ENCODE measurements at places on chromosomes 1 and 21. TPM values are rescaled to one million over a fixed set of nuclear protein-coding genes. Genes with fewer than 3 reads are reported as not detected.

WNT9A gene
- not detected for total RNA-seq

GIPC2 gene
- 9.4 TPM for total RNA-seq

PHF13 gene
- total RNA-seq: 19.6 TPM

TFF2 gene
- total RNA-seq: not detected

ADAMTS1 gene
- 106 TPM for total RNA-seq

IBA57 gene
- 3.2 TPM for total RNA-seq

PRAMEF12 gene
- not detected for total RNA-seq

PHTF1 gene
- 17.5 TPM for total RNA-seq

LIN28A gene
- total RNA-seq: not detected

KRTAP19-3 gene
- not detected for total RNA-seq

KCNJ9 gene
- total RNA-seq: not detected

HOOK1 gene
- 0.51 TPM for total RNA-seq

OLFM3 gene
- not detected for total RNA-seq

AMY2A gene
- total RNA-seq: 2.5 TPM

KRTAP11-1 gene
- not detected for total RNA-seq

FAM229A gene
- total RNA-seq: 2.0 TPM

CD1B gene
- not detected for total RNA-seq

TRIM46 gene
- total RNA-seq: 0.51 TPM

HEYL gene
- total RNA-seq: 2.4 TPM

C1orf210 gene
- total RNA-seq: not detected

RORC gene
- total RNA-seq: 2.2 TPM

PGLYRP3 gene
- not detected for total RNA-seq

NHLH1 gene
- not detected for total RNA-seq

CFAP45 gene
- not detected for total RNA-seq

NBPF6 gene
- total RNA-seq: not detected

CACNA1S gene
- total RNA-seq: not detected

NMNAT2 gene
- total RNA-seq: 4.5 TPM

CDCA8 gene
- 1.1 TPM for total RNA-seq

C8B gene
- not detected for total RNA-seq

UTS2 gene
- not detected for total RNA-seq

AADACL3 gene
- total RNA-seq: 0.19 TPM

OPTC gene
- not detected for total RNA-seq

BSND gene
- not detected for total RNA-seq

TRAPPC3 gene
- 80.2 TPM for total RNA-seq

TMPRSS3 gene
- total RNA-seq: 0.34 TPM

VWA5B1 gene
- not detected for total RNA-seq

All from subcutaneous adipose tissue (tissue), 4 donors.